ENCODE measurements at places on chromosomes 6 and 20.

DNA sequence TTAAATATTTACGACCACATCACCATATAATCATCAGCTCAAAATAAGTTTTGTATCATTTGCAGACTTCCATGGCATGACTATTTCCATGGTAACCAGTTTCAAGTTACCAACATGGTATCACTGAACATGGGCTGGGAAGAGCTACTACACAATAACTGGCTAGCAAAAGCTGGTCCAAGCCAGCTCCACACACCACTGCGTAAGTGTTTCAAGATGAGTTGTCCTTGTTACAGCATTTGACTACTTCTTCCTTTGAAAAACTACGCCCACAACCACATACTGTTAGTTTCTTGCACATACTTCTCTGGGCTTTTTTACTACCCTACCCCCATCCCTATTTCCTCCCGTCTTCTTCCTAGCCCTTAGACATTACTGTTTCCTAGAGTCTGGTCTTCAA is 8.5 kb downstream of the CD164 start:
- DNase-seq, result peak; percentile 59

GRCh38 chr6:118743746-118744145 is 92.4 kb upstream of the CEP85L start:
- no peak for DNase-seq

- DNase-seq, result no peak
Observed at GRCh38 chr6:52400313-52401041, 19.7 kb upstream of the EFHC1 start.

DNA sequence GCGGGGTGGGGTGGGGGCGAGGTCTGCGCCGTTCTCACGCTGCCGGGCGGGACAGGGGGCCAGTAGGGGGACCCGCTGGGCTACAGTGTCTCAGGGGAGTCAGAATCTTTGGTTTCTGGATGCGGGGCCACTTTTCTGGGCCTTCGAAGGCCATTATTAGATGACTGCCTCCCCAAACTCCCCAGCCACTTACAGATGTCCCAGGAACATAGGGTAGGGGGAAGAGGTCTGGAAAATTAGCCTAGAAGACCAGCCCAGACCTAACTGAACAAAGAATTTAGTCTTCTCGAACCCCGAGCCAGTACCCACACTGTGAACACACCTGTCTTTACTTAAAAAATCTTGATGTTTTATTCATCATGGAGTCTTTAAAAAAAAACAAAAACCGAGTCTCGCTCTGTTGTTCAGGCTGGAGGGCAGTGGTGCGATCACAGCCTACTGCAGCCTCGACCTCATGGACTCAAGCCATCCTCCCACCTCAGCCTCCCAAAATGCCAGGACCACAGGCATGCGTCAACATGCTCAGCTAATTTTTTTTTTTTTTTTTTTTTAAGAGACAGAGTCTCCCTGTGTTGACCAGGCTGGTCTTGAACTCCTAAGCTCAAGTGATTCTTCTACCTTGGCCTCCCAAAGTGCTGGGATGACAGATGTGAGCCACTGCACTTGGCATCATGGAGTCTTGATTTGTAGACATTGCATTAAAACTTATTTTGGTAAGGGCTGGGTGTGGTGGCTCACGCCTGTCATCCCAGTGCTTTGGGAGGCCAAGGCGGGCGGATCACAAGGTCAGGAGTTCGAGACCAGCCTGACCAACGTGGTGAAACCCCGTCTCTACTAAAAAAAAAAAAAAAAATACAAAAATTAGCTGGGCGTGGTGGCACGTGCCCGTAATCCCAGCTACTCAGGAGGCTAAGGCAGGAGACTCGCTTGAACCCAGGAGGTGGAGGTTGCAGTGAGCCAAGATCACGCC is 3.3 kb upstream of the SLC29A1 start:
- no peak for DNase-seq

GRCh38 chr20:19697415-19697814 is 60.6 kb upstream of the RIN2 start:
- DNase-seq, result no peak

GRCh38 chr20:47348539-47349142 is 7.9 kb downstream of the ZMYND8 start:
- DNase-seq, result no peak

DNA sequence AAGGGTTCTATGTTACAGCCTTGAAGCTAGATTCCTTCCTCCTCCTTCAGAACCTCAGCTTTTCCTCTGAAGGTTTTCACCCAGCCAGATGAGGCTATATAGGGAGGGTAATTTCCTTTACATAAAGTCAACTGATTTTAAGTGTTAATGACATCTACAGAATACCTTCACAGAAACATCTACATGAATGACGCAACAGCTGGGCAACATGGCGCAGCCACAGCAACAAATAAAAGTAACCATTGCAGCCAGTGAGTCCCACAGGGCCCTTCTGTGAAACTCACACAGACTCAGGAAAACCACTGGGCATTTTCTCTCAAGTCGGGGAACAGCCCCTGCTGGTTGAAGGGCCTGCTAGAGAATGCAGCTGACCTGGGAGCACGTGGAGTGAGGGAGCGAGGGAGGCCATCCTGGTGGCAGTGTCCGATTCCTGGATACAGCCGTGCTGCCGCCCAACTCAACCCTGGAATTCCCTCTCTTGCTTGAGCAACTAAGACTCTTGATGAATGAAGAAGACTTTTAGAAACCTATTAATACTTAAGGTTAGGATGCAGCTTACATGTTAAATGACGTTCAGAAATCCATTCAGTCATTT is 176.4 kb downstream of the PACRG start:
- no peak for DNase-seq

DNA sequence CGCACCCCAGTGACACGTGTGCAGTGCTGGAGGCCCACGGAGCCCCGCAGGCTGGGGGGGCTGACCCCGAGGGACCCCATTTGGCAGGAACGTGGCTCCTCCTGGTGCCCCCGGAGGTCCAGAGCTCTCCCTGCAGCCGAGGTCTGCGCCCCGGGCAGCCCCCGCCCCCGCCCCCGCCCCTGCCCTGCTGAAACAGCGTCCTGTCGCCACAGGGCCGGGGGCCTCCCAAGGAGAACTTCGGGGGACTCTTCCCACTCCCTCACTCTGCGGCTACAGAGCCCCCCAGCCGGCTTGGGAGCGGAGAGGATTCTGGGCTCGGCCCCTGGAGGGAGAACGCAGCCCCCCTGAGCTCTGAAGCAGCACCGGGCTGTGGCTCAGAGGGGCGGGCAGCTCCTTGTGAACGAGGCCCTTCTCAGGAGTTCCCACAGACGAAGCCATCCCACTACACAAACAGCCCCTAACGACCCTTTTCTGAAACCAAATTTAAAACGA is 115.2 kb downstream of the DLL1 start:
- DNase-seq, result no peak
